ENCODE measurements at places on chromosomes 3 and 15.

- no peak for DNase-seq
Observed at GRCh38 chr3:73471986-73472787, 152.6 kb downstream of the PDZRN3 start.

DNA sequence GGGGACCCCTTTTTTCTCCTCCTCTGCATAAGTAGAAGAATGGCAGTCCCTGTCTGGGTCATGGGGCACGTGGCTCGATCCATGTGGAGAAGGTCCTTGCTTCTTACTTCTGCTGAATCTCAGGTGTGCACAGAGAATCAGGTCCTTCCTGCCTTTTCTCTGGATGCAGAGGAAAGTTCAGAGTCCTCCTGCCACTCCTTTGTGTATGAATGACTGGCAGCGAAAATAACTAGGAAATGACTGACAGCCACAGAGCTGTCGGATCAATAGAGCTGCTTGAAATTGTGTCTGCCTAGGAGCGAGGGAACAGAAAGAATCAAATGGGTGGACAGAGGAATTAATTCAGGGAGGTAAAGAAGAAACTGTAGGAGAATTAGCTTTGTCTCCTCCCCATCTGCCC, 49.6 kb upstream of the ROPN1 start:
- DNase-seq, result no peak

DNA sequence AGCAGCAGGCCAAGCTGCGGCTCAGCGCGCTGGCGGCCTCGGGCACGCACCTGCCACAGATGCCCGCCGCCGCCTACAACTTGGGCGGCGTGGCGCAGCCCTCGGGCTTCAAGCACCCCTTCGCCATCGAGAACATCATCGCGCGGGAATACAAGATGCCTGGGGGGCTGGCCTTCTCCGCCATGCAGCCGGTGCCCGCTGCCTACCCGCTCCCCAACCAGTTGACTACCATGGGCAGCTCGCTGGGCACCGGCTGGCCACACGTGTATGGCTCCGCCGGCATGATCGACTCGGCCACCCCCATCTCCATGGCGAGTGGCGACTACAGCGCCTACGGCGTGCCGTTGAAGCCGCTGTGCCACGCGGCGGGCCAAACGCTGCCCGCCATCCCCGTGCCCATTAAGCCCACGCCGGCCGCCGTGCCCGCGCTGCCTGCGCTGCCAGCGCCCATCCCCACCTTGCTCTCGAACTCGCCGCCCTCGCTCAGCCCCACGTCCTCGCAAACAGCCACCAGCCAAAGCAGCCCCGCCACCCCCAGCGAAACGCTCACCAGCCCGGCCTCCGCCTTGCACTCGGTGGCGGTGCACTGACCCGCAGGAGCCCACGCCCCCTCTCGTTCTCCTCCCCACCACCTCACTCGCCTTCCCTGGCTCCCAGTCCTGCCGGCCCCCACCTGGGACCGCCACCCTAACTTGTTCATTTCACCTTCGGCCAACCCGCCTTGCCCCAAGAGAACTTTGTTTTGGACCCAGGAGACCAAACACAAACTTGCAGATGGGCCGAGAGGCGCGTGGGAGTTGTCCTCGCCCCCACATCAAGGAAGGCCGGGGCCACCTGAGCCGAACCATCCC, 1.5 kb downstream of the FOXB1 start:
- no peak for DNase-seq

- DNase-seq, result no peak
Observed at GRCh38 chr3:195817578-195818135, 5.9 kb upstream of the MUC4 start.

DNA sequence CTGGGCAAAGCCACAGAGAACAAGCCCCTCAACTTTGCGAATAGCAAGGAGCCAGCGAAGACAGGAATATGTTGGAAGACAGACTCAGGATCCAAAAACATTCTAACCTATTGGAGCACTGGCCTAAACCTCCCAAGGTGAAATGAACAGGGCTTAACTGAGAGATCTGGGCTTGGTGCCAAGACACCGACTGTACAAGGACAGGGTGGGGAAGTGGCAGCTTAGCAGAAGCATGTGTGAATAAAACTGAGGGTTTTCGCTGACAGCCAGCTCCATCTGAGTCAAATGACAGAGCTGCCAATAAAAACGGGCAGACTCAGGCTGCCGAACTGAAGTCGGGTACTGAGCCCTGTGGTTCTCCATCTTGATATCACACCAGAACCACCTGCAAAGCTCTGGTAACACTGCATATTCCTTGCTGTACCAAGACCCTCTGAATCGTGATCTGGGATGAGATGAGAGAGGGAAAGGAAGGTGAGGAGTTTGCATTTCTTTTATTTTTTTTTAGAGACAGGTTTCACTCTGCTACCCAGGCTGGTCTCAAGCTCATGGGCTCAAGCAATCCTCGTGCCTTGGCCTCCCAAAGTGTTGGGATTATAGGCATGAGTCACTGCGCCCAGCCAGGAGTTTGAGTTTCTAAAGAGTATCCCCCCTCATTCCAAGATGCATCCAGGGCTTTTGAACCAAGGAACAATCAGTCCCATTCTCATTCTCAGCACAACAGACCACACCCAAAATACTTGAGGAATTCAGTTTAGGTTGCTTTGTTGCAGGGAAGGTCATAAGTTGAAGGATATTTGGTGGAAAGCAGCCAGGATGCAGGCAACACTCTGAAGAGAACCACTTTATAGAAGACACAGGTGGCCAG, 6.0 kb upstream of the PLCB2 start:
- no peak for DNase-seq

DNA sequence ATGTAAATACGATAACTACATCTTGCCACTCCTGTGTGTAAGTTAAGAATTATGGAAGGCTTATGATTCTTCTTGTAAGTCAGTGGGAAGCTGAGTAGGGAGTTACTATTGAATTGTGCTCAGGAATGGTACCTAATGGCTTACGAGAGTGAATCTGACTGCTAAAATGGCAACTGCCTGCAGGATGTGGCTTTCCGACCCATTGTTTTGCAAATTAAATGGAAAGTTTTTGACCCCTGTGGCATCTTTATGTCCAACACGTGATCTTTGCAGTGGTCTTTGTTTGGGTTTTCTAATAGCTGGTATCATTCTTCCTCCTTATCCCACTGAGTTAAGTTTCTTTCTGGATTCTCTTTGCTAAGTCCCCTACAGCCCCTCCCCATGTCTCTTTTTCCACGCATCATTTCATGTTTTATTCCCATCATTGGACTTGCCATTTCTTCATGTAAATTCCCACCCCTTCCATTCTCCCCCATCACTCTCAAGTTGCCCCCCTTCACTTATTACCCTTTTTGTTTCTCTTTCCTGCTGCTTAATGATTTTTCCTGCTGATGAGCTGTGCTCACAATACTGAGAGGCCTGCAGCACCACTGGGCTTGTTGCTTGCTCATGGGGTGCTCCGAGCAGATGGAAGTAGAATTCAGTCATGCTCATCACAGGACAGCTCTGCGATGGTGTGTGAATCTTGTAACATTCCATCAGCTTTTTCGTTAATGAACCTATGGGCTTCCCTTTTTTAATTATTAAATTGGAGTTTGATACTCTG, 428.2 kb upstream of the IL12A start:
- no peak for DNase-seq

DNA sequence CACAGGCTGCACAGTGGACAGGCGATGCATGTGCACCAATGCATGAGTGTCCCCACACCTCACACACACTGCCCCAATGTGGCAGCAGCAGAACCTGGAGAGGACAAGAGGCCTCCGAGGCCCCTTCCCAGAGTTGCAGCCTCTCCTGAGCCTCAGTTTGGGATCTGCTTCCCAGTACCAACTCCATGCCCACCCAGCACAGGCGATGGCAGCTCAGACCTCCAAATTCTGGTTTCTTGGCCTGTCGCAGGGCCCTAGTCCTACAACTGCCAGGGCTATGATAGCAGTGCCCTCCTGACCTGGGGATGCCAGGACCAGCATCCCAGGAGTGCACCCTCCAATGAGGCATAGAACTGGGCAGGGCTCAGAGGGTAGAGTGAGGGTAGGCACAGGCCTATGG, 19.9 kb downstream of the ADAMTS7 start:
- DNase-seq, result no peak

DNA sequence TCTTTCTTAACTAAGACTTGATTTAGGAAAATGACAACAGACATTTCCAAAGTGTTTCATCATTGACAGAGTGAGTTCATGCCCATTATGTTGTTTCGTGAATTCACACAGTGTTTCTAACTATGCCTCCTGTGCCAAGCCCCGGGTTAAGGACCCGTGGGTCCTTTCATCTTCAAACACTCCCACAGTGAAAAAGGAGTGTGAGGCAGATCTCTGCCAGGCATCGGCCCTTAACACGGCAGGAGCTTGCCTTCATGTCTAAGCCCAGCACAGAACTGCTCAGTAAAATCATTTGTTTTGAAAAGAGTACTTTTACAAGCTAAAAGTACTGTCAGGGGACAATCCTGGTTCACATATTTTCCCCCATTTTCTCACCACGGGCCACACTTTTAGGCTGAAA, 80.0 kb upstream of the FOXB1 start:
- DNase-seq, result no peak

- DNase-seq, result no peak
Observed at GRCh38 chr15:81038975-81039607, 38.4 kb downstream of the TLNRD1 start.

DNA sequence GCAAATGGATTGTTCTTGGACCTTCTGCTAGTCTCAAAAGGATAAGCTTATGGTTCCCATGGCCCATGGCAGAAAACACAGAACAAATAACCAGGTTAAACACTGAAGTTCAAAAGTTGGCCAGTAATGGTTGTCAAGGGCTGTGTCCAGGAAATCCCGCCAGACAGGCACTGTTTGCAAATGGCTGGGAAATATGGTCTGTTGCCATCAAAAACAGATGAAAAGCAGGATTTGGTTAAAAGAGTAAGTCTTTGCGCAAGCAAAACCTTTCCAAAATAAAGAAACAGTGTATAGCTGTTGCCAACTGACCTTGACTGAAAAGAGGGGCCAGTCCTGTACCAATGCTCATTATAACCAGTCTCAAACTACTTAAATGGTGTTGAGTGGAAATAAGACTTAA, 58.6 kb downstream of the WWTR1 start:
- DNase-seq, result no peak

DNA sequence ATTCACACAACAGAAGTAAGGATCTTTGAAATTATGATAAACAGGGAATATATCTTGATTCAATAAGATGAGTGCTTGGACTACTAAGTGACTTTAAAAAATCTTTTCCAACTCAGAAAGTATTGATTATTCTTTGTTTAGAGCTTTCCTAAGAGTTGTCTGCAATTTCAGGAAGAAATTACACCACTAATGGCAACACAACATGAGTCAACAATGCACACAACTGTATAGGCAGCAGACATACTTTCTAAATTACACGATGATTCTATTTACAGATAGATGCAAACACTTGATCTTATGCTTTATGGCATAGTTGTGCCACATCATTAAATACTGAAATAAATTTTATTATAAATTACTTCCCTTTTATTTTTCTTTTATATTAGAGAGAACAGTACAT, 4.4 kb downstream of the NAA50 start:
- DNase-seq, result no peak

DNA sequence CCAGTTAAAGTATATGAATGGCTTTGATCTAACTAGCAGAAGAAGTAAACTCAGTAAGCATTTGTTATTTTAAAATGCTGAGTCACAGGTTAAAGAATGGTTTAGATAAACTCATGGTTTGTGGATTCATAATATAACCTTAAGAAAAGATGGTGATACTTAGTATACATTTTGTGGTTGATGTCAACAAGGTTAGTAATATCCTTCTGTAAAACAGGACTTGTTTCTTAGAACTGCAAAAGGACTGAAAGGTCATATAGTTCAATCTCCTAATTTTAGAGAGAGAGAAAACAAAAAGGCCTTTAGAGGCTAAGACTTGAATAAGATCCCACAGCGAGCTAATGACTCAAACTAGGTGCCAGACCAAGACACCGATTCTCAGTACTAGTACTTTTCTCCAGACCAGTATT, 50.0 kb downstream of the STRIT1 start:
- peak; percentile 7 for DNase-seq

DNA sequence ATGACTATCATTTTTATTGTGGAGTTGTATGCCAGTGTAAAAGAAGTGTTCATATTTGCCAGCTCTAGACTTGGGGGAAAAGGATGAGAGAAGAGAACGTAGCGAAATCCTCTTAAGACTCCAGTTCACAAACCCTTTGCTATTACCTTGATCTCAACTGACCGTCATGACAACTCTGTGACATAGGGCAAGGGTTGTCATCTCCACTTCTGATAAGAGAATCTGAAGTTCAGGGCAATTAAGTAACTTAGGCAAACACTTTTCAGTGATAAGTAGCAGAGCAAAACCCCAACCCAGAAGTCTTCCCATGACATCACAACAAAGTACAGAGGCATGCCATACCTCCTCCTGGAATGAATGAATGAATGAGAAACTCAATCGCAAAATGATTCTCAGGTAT, 40.3 kb upstream of the WNT5A start:
- no peak for DNase-seq

DNA sequence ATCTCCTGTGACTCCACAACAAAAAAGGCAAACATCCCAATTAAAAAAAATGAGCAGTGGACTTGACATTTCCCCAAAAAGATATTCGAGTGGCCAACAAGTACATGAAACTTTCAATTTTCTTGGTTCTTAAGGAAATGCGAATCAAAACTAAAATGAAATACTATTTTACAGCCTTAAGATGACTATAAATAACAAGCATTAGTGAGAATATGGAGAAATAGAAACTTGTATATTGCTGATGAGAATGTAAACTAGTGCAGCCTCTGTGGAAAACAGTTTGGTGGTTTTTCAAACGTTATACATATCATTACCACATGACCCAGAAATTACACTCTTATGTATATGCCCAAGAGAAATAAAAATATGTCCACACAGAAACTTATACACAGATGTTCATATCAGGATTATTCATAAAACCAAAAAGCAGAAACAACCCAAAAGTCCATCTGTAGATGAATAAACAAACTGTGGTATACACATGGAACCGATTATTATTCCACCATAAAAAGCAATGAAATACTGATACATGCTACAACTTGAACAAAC, 153.2 kb upstream of the GPR149 start:
- DNase-seq, result no peak

- no peak for DNase-seq
Observed at GRCh38 chr3:128555098-128555825, 62.3 kb upstream of the GATA2 start.
